ENCODE measurements at places on chromosomes 4 and X.

- DNase-seq = no peak
Observed at GRCh38 chr4:146485968-146486367, 35.8 kb downstream of the SLC10A7 start.

DNA sequence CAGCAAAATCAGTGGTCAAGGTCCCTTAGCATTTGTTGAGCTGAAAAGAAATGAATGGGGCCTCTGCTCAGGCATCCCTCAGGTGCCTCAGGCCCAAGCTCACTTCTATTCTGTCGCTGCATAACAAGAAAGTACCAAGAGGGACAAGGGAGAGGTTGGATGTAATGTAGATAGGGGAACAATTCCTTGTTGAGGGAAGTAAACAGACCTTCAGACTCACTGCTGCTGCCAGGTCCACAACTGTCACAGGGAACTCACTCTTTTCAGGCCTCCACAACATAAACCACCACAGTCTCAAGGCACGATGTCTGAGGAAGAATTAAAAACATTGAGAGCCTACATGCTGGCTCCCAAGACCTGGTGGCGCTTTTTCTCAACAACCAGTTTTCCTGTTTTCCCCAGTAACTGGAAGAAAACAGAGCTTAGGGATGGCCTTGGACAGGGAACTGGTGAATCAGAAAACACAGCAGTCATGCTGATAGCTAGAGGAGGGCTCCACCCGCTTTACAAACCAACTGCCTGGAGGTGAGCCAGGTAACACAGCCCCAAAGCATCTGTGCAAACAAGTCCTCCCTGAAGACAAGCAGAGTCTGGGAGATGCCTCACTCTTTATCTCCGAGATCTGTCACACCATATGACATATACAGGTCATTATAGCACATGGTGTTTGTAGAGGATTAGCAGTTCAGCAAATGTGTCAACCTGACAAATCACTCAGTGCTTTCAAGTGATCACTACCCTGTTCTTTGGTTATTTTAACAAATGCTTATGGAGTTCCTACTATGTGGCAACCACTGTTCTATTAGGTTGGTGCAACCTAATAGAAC, 14.3 kb upstream of the AWAT1 start:
- DNase-seq = no peak

GRCh38 chr4:40848251-40848650, 98.5 kb downstream of the NSUN7 start:
- no peak for DNase-seq

DNA sequence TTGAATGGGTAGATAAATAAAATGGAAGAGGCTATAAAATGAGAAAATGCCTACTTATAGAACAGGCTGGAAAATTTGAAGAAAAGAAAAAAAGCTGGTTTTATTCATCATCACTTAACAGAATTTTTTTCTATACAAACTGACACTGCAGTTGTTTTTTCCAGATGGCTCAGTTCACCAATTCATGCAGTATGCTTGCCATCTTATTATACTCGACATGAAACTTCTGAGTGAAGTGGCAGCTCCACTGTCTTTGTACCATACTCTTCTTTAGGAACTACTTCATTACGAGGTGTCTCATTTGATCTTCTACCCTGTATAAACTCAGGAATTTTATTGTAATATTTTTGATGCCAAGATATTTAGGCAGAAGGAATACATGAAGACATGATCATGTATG, 153.0 kb downstream of the KDM6A start:
- no peak for DNase-seq

- no peak for DNase-seq
Observed at GRCh38 chr4:152690706-152691651, 11.2 kb upstream of the TMEM154 start.

- DNase-seq = no peak
Observed at GRCh38 chr4:173405840-173406606, 7.1 kb upstream of the SCRG1 start.

DNA sequence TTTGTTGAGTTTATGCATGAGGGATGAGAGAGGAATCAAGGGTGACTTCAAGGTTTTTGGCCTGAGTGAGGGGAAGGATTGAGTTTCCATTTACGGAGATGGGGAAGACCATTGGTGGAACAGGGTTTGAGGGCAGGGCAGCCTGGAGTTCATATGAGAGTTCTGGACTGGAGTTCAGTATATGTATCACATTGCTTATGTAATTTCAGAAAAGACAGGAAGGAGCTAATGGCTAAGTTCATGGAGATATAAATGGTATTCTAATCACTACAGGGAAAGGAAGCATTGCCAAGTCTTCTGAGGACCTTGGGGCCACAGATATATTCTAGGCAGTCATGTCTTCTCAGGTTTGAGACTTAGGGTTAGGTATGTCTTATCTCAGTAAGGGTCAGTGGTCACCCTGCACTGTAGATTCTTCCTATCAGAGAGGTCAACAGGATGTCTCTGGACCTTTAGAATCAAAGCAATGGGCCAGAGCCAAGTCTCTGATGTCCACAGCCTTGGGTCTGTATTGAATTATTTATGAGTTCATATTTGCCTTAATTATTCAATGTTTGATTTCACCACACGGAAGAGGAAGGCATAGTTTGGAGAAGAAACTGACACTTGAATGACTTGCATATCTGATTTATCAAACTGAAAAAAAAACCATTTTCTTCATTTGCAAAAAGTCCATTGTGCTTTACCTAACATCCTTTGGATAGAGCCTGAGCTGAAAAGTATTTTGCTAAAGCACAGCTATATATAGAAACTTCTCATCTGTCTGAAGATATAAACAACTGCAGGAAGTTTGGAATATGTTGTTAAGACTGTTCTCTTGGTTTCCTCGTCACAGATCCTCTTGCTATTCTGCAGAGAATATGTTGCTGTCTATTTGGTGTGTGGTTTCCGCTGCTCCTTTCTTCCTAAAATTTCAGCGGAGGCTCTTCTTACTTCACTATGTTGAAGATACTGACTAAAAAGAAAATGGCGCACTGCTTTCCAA, 139.5 kb downstream of the PDGFRA start:
- DNase-seq = no peak

DNA sequence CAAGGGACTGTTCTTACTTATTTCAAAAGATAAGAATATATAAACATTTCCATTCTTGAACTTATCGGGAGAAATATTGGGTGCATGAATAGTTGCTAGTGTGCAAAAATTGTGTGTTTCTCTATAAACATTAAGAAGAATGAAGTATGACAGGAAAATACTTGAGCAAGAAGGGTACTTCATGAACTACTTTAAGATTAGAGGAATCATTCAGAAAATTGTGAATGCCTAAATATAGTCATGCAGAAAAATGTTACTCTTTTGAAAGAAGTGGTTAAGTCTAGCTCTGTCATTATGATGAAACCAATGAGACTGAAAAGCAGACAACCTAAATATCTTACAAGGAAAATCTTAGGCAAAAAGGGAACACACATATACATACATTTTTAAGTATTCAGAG, 207.8 kb upstream of the PCDH18 start:
- no peak for DNase-seq

GRCh38 chrX:130799393-130799792, 103.6 kb downstream of the ENOX2 start:
- DNase-seq = no peak

- DNase-seq = no peak
Observed at GRCh38 chr4:109389369-109390114, 44.1 kb upstream of the SEC24B start.

All from globus pallidus (tissue), 1 donor.